A549 treated with dexamethasone at 1 μM for 4 hours (cell line): ENCODE measurements at places on chromosomes 5 and 9. TPM values are rescaled to one million over a fixed set of nuclear protein-coding genes. Genes with fewer than 3 reads are reported as not detected.

The OGN gene
- not detected in 5 replicates for total RNA-seq

The FSTL4 gene
- 4.2 to 6.0 TPM (median 4.9 TPM) in 5 replicates for total RNA-seq

The WDR31 gene
- total RNA-seq: 0.85 to 1.6 TPM (median 1.2 TPM) in 5 replicates

The SLIT3 gene
- 12.9 to 21.8 TPM (median 18.6 TPM) in 5 replicates for total RNA-seq

The FRMD3 gene
- total RNA-seq: 4.3 to 7.2 TPM (median 6.4 TPM) in 5 replicates

The TRIM32 gene
- total RNA-seq: 19.0 to 24.2 TPM (median 22.3 TPM) in 5 replicates

The C9 gene
- not detected in 5 replicates for total RNA-seq

The GALNT12 gene
- 2.8 to 4.0 TPM (median 3.7 TPM) in 5 replicates for total RNA-seq

The ARL10 gene
- total RNA-seq: 0.47 to 0.97 TPM (median 0.53 TPM) in 5 replicates

The PFN3 gene
- not detected in 5 replicates for total RNA-seq

The ADRA1B gene
- total RNA-seq: 15.9 to 25.1 TPM (median 21.9 TPM) in 5 replicates

The BTNL8 gene
- total RNA-seq: not detected in 5 replicates

The RAD17 gene
- 15.3 to 18.9 TPM (median 16.5 TPM) in 5 replicates for total RNA-seq

The PCDHAC1 gene
- total RNA-seq: 1.5 to 2.7 TPM (median 2.2 TPM) in 5 replicates

The MCC gene
- total RNA-seq: 0.12 to 0.38 TPM (median 0.26 TPM) in 5 replicates

The CLPTM1L gene
- 180 to 200 TPM (median 193 TPM) in 5 replicates for total RNA-seq

The TMEM174 gene
- total RNA-seq: not detected in 5 replicates

The DOK3 gene
- total RNA-seq: 1.8 to 5.4 TPM (median 3.9 TPM) in 5 replicates

The ARID3C gene
- 0.17 to 0.25 TPM (median 0.20 TPM) in 5 replicates for total RNA-seq

The ARL15 gene
- total RNA-seq: 3.5 to 5.4 TPM (median 5.2 TPM) in 5 replicates

The RPL35 gene
- 2,714 to 3,101 TPM (median 2,797 TPM) in 5 replicates for total RNA-seq

The PCDHB8 gene
- 0.15 to 0.41 TPM (median 0.29 TPM) in 5 replicates for total RNA-seq

The CLIC3 gene
- 3.3 to 6.7 TPM (median 5.0 TPM) in 5 replicates for total RNA-seq

The GRIN3A gene
- not detected in 5 replicates for total RNA-seq

The NCBP1 gene
- 22.1 to 29.4 TPM (median 27.6 TPM) in 5 replicates for total RNA-seq

The CKMT2 gene
- total RNA-seq: not detected in 5 replicates

The SPATA31C1 gene
- total RNA-seq: not detected in 5 replicates

The PCDHGB2 gene
- 0.05 to 0.16 TPM (median 0.11 TPM) in 5 replicates for total RNA-seq

The GPR21 gene
- total RNA-seq: not detected in 5 replicates

The FAF2 gene
- 48.5 to 54.4 TPM (median 50.7 TPM) in 5 replicates for total RNA-seq

The HDHD3 gene
- 18.3 to 20.5 TPM (median 19.1 TPM) in 5 replicates for total RNA-seq

The WDR5 gene
- 50.1 to 67.6 TPM (median 65.2 TPM) in 5 replicates for total RNA-seq

The GAS1 gene
- total RNA-seq: 0.06 to 0.13 TPM (median 0.06 TPM) in 5 replicates

The C9orf85 gene
- 13.2 to 16.7 TPM (median 13.7 TPM) in 5 replicates for total RNA-seq

The IL13 gene
- total RNA-seq: 0.07 TPM in 1 of 5 replicates, not detected in the others

The FGF1 gene
- total RNA-seq: 0.13 to 0.73 TPM (median 0.42 TPM) in 5 replicates

The PROB1 gene
- 0.12 to 0.27 TPM (median 0.24 TPM) in 5 replicates for total RNA-seq

The ZNF608 gene
- 0.85 to 1.3 TPM (median 1.2 TPM) in 5 replicates for total RNA-seq

The CYLC2 gene
- total RNA-seq: not detected in 5 replicates

The SLC24A2 gene
- total RNA-seq: not detected in 5 replicates

The HTR1A gene
- total RNA-seq: not detected in 5 replicates

The NSG2 gene
- total RNA-seq: 0.07 TPM in 1 of 5 replicates, not detected in the others

The SIT1 gene
- not detected in 5 replicates for total RNA-seq

The SMIM15 gene
- 67.9 to 86.4 TPM (median 76.1 TPM) in 5 replicates for total RNA-seq

The IFNA16 gene
- not detected in 5 replicates for total RNA-seq

The PCDH1 gene
- total RNA-seq: 2.1 to 4.1 TPM (median 3.4 TPM) in 5 replicates

The PCDHB4 gene
- total RNA-seq: 0.02 to 0.12 TPM (median 0.02 TPM) in 3 of 5 replicates, not detected in the others

The CER1 gene
- total RNA-seq: not detected in 5 replicates

The KLF9 gene
- 3.5 to 5.7 TPM (median 5.2 TPM) in 5 replicates for total RNA-seq

The SH3TC2 gene
- total RNA-seq: 0.38 to 0.73 TPM (median 0.48 TPM) in 5 replicates

The TLE1 gene
- 77.0 to 86.8 TPM (median 81.4 TPM) in 5 replicates for total RNA-seq

The GLT6D1 gene
- not detected in 5 replicates for total RNA-seq

The RFESD gene
- total RNA-seq: 1.2 to 3.0 TPM (median 1.9 TPM) in 5 replicates

The GPX8 gene
- total RNA-seq: 33.0 to 34.8 TPM (median 34.3 TPM) in 5 replicates

The GRIN1 gene
- 0.16 to 0.41 TPM (median 0.32 TPM) in 5 replicates for total RNA-seq

The TMEM171 gene
- 4.3 to 5.6 TPM (median 4.9 TPM) in 5 replicates for total RNA-seq

The BARHL1 gene
- total RNA-seq: not detected in 5 replicates
